ENCODE measurements at places on chromosomes 1 and 21.

GRCh38 chr1:145993618-145994390 is 2.6 kb downstream of the TXNIP start:
- H3K4me3 ChIP-seq, result peak overlapping the region; percentile 99
- H3K27ac ChIP-seq, result no peak overlapping the region
- no peak for DNase-seq
- peaks cover 28% of the 10 kb centered on the region for H3K36me3 ChIP-seq
- peaks cover 11% of the 10 kb centered on the region for H3K27me3 ChIP-seq
- peaks cover 25% of the 10 kb centered on the region for H3K4me1 ChIP-seq

DNA sequence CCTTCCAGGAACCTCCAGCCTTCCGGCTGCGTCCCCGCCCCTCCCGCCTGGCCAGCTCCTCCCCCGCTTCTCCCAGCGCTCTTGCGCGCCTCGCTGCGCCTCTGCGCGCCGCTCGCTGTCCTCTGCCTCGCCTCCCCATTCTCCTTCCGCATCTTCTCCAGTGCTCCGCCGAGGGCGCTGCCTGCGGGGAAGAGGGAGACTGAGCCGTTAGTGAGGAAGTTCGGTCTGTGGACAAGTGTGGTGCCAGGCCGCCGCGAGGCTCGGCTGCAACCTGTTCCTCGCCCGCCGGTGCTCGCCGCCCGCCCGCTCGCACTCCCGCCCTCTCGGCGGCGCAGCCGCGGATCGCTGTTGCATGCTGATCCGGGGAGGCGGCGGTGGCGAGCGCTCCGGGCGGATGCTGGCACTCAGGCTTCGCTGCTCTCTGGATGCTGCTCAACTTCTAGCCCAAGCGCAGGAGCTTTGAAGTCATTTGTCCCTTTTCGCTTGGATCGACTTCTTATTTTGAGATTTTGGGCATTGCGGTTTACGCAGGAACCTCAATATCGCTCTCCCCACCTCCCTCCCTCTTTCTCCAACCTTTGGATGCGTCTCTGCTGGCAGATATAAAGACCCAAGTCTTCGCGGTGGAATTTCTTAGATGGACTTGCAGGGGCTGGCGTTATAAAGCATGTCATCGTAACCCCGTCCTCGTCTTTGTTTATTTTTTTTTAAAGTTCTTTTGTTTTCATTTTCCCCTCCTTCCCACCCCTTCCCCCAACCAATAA is 614 bp upstream of the CACNA1E start:
- H3K27ac ChIP-seq, result no peak overlapping the region
- peaks cover 18% of the 10 kb centered on the region for H3K27me3 ChIP-seq
- no peaks in the 10 kb centered on the region for H3K36me3 ChIP-seq

GRCh38 chr1:178361847-178362246 is 134.9 kb downstream of the CLEC20A start:
- no peaks in the 10 kb centered on the region for H3K27me3 ChIP-seq
- no peaks in the 10 kb centered on the region for H3K36me3 ChIP-seq
- no peak overlapping the region for H3K27ac ChIP-seq
- no peak overlapping the region for H3K4me3 ChIP-seq
- no peaks in the 10 kb centered on the region for H3K4me1 ChIP-seq

GRCh38 chr1:207885129-207886032 is 25.5 kb downstream of the CD34 start:
- peak; percentile 87 for DNase-seq
- no peak overlapping the region for H3K4me3 ChIP-seq
- H3K27me3 ChIP-seq, result peaks cover 1% of the 10 kb centered on the region
- no peaks in the 10 kb centered on the region for H3K36me3 ChIP-seq

All from glutamatergic neuron (in vitro differentiated cells).